ENCODE measurements at places on chromosomes 4 and X.

GRCh38 chr4:15729910-15730533 lies 27.2 kb downstream of the BST1 start:
- DNase-seq, result peak; percentile 3

GRCh38 chr4:21544415-21544814 lies 404.2 kb downstream of the KCNIP4 start:
- DNase-seq, result no peak

GRCh38 chr4:158112611-158113010 lies 60.2 kb downstream of the GASK1B start:
- DNase-seq, result no peak

GRCh38 chr4:185955826-185956543 lies 113.0 kb upstream of the TLR3 start:
- DNase-seq, result no peak

DNA sequence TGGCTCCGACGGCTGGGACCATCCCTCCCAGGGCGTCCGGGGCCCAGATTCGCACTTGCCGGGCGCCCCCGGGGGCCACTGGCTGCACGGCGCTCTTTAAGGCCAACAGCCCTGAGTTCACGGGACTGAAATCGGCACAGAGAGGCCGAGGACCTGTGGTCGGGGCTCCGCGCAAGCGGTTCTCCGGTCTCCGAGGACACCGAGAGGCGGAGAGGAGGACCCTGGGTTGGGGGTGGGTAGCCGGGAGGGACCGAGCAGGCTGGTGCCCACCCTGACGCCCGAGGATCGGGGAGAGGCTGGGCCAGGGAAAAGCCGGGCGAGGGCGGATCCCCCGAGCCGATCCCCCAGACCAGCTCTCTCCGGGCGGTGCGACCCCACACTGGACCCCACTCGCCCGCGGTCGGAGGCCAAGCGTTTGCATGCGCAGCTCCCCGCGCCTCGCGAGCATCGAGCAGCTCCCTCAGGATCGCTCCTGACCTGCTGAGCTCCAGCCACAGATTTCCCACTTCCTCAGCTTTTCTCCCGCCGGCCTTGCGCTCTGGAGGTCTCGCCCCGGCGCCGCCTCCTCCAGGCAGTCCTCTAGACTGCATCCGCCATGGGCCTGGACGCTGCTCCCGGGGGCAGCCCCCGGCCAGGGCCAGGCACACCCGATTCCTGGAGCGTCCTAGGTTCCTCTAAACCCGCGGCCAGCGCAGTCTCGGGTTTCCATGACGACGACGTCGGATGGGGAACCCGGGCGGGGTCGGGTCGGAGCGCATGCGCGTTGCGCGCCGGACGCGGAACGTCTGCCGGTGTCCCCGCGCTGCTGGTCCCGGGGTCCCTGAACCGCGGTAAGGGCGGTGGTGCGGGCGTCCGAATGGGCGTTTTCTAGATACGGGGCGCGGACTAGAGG lies 17.6 kb upstream of the NAT8L start:
- peak; percentile 74 for DNase-seq

DNA sequence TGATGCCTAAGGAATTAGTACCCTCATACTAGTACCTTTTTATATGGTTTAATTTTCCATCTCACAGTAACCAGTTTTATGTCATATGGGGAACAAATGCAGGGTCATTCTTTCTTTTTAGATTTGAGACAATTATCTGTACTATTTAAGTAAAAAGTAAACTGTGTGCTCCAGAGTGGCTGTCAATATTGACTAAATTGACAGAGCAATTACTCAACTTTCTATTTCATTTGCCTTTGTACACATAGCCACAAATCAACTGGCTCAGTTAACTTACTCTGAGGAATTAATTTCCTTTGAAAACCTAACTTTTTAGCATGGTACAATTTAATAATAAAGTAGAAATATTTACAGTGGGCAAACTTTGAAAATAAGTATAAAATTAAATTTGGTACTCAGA lies 28.5 kb upstream of the TEX13C start:
- no peak for DNase-seq

Data from activated CD8-positive, alpha-beta memory T cell treated with anti-CD3 and anti-CD28 coated beads for 1 hour (primary cell).